Muscle of leg (tissue), 16 donors: ENCODE measurements at places on chromosomes 3 and 15. TPM values are rescaled to one million over a fixed set of nuclear protein-coding genes. Genes with fewer than 3 reads are reported as not detected.

The ARPP21 gene
- 116 TPM for total RNA-seq

The SPATA12 gene
- total RNA-seq = 0.04 TPM

The FBXL2 gene
- total RNA-seq = 8.9 TPM

The IL12A gene
- 0.71 TPM for total RNA-seq

The AGBL1 gene
- total RNA-seq = 18.1 TPM

The ATP13A5 gene
- total RNA-seq = 0.09 TPM

The LPP gene
- total RNA-seq = 24.3 TPM

The ZWILCH gene
- total RNA-seq = 14.8 TPM

The BSN gene
- total RNA-seq = 0.44 TPM

The DOCK3 gene
- total RNA-seq = 0.18 TPM

The CD86 gene
- 2.2 TPM for total RNA-seq

The ANKRD34C gene
- under 0.01 TPM for total RNA-seq

The CYP8B1 gene
- total RNA-seq = not detected

The TP63 gene
- 7.0 TPM for total RNA-seq

The SLC9C1 gene
- total RNA-seq = 1.2 TPM

The ABHD17C gene
- 2.2 TPM for total RNA-seq

The SMAD6 gene
- 5.4 TPM for total RNA-seq

The GNAT1 gene
- total RNA-seq = not detected

The SCN11A gene
- total RNA-seq = 2.0 TPM

The ZNF80 gene
- 0.04 TPM for total RNA-seq

The KNL1 gene
- 8.7 TPM for total RNA-seq

The POLQ gene
- total RNA-seq = 2.7 TPM

The KCNH8 gene
- total RNA-seq = 0.09 TPM

The CACNA2D3 gene
- 1.4 TPM for total RNA-seq

The TGM5 gene
- 0.13 TPM for total RNA-seq

The RTP3 gene
- total RNA-seq = 0.04 TPM

The MCTP2 gene
- total RNA-seq = 0.98 TPM

The SKOR1 gene
- 0.31 TPM for total RNA-seq

The CTDSPL gene
- 30.5 TPM for total RNA-seq

The PIF1 gene
- 4.3 TPM for total RNA-seq

The CDCP1 gene
- 0.04 TPM for total RNA-seq

The MST1 gene
- 7.0 TPM for total RNA-seq

The WDR49 gene
- 0.58 TPM for total RNA-seq

The NPAP1 gene
- total RNA-seq = not detected

The SPINK8 gene
- not detected for total RNA-seq

The CMTM8 gene
- total RNA-seq = 0.53 TPM

The B3GALNT1 gene
- 20.4 TPM for total RNA-seq

The FAN1 gene
- 25.5 TPM for total RNA-seq

The ADGRG7 gene
- total RNA-seq = not detected

The IQCH gene
- total RNA-seq = 1.6 TPM

The ISLR2 gene
- total RNA-seq = 1.4 TPM

The KNG1 gene
- 0.13 TPM for total RNA-seq

The GOLGA8J gene
- total RNA-seq = 0.09 TPM

The SERINC4 gene
- 0.18 TPM for total RNA-seq

The RPLP1 gene
- 693 TPM for total RNA-seq

The CCDC191 gene
- total RNA-seq = 2.3 TPM

The SRP14 gene
- total RNA-seq = 148 TPM

The MYLK gene
- 28.2 TPM for total RNA-seq

The KLHL40 gene
- 114 TPM for total RNA-seq

The LSMEM2 gene
- total RNA-seq = 25.4 TPM
